ENCODE measurements at places on chromosomes 2 and 18. TPM values are rescaled to one million over a fixed set of nuclear protein-coding genes. Genes with fewer than 3 reads are reported as not detected.

DLX2 gene
- polyA plus RNA-seq: not detected

PLB1 gene
- polyA plus RNA-seq: 0.50 TPM

ESCO1 gene
- 10.4 TPM for polyA plus RNA-seq

PSMD1 gene
- 165 TPM for polyA plus RNA-seq

HAAO gene
- 51.3 TPM for polyA plus RNA-seq

UPP2 gene
- not detected for polyA plus RNA-seq

IMP4 gene
- 198 TPM for polyA plus RNA-seq

UGT1A10 gene
- polyA plus RNA-seq: not detected

Data from GM12878 (cell line).